Large intestine (tissue), 12 donors: ENCODE measurements at places on chromosomes 2 and 18. TPM values are rescaled to one million over a fixed set of nuclear protein-coding genes. Genes with fewer than 3 reads are reported as not detected.
A peak's percentile ranks its signal among the peaks of the same experiment; 100 is the strongest.

The VSNL1 gene
- 0.70 TPM for polyA plus RNA-seq

The OR6B2 gene
- polyA plus RNA-seq = not detected

The HOXD13 gene
- polyA plus RNA-seq = not detected

The MFSD2B gene
- polyA plus RNA-seq = 0.58 TPM

The PLB1 gene
- polyA plus RNA-seq = 3.2 TPM

The CYP20A1 gene
- 16.8 TPM for polyA plus RNA-seq

The LAMA1 gene
- 2.3 TPM for polyA plus RNA-seq

The ERFE gene
- polyA plus RNA-seq = 0.94 TPM

- no peak for DNase-seq
These were observed 29.9 kb downstream of the KLHL29 start for GRCh38 chr2:23414871-23415270.

- DNase-seq = no peak
These were observed 114.5 kb downstream of the CDH2 start for GRCh38 chr18:28062443-28062842.

- DNase-seq = no peak
These were observed 55.7 kb downstream of the SNORC start for GRCh38 chr2:232925821-232926156.

DNA sequence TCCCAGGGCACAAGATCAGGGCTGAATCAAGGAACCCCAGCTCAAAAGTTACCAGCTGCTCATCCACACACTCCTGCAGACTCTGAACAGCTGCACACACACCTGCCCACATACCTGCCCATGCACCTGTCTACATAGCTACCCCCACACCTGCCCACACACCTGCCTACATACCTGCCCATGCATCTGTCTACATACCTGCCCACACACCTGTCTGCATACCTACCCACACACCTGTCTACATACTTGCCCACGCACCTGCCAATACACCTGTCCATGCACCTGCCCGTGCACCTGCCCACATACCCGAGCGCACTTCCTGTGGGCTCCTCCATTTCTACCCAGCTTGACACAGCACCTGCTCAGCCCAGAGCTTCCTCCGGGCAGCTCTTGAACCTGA lies 122.8 kb upstream of the AGAP1 start:
- DNase-seq = no peak

GRCh38 chr18:63216516-63217311 lies 102.9 kb downstream of the BCL2 start:
- no peak for DNase-seq

GRCh38 chr2:54595161-54595803 lies 128.2 kb upstream of the EML6 start:
- no peak for DNase-seq

DNA sequence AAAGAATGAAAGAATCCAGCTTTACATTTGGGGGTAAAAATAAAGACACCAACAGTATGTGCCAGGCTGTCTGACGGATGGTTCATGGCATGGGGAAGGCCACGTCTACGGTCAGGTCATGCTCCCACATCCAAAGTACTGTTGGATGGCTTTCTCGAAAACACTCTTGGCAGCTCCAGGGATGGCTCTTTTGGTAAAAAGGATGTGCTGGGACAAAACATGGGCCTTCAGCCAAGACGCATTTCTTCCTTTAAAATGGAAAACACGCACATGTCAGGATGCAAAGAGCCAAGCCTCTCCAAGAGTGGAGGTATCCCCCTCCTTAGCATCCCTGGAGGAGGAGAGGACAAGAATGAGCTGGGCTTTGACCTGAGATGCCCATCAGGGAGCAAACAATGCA lies 376.5 kb upstream of the KLHL29 start:
- no peak for DNase-seq

DNA sequence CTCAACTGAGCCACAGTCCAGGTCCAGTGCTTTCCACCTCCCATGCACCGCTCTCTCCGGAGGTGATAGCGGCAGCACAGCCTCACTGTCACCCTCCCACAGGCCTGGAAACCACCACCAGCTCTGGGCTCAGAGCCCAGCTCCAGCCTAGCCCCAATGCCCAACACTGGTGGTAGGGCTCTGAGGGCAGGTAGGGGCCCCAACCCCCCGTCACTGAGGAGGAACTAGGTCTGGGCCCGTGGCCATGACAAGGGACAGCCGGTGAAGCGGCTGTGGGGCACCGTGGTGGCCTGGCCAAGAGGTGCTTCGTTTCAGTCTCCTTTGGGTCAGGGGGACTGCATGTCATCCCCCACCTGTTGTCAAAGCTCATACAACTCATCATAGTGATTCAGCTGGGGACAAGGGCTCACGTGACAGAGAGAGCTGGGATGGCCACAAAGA lies 5.5 kb upstream of the TMEM214 start:
- no peak for DNase-seq

GRCh38 chr2:195659114-195659513 lies 2.1 kb downstream of the SLC39A10 start:
- peak; percentile 33 for DNase-seq

DNA sequence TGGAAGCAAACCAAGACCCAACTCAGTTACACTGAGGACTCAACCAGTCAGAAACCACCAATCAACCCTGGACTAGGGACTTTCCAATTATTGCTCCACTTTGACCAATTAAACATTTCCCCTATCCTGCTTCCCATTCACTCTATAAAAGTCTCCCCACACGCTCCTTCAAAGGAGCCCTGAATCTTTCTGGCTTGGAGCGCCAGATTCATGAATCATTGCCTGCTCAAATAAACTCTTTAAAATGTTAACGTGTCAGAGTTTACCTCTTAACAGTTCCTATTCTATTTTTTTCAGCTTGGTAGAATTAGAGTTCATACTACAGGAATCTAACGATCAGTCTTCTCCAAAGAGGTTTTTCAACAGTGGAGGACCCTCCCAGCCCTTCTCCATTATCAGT lies 20.7 kb upstream of the SULT1C2 start:
- no peak for DNase-seq

DNA sequence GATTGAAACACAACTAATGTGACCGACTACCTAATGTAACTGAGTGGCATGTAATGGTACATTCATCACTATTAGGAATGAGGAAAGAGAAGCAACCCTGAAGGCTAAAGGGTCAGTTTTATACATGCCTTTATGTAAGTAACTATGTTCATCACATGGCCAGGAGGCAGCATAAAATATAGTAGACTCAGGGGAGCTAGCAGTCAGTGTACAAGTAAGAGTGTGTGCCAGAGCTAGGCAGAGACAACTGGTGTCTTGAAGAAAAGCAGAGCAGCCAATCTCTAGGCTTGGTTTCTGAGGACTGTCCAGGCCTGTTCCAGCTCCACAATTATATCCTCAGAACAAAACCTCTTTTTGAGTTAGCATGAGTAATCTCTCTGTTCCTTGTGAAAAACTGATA lies 18.1 kb downstream of the SMAD2 start:
- DNase-seq = no peak

DNA sequence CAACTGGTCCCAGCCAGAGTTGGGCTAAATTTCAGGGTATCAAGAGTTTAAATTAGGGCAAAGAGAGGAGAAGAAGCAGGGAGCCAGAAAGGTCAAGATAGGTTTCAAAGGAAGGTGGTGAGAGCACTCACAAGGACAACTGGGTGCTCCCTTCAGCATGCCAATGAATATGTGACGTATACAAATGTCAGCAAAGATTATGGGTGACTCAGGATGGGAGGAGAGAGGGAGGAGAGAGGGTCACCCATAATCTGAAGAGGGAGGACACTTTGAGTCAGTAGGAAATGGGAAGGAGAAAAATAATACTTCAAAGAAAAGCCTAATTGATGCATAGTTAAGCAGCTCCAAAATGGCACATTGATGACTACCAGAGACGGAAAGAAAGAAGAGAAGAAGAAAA lies 53.1 kb upstream of the ABCA12 start:
- no peak for DNase-seq

DNA sequence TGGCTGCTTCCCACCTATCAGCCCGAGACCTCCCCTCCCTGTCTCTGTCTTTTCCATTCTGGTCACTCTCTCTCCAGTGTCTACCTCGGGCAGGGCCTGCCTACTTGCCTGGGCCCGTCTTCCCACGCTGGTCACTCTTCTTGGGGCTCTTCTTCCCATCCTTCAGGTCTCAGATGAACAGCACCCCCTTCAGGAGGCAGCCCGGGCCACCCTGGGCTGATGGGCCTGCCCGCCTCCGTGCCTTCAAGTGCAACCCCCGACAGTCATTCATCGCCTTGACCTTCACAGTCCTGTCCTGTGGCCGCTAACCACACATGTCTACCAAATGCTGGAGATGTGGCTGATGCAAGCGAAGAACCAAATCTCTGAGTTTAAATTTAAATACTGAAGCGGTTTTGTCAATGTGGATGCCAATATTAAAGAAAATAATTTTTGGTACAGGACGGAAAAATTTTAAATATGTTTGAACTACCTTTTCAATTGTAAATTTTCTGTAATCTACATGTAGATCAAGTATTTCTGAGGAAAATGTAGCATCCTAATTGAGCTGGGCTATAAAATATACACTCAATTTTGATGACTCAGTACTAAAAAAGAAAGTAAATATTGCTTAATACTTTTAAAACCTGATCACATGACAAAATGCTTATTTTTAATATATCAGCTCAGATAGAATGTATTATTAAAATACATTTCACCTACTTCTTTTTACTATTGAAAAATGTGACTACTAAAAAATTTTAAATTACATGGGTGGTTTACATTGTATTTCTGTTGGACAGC lies 96.4 kb downstream of the LAMA1 start:
- no peak for DNase-seq

GRCh38 chr18:12307701-12308385 lies at the start of gene TUBB6:
TUBB6 (plus strand) TSS chr18:12308241; CDS start chr18:12308293, 52 bp downstream.
- peak; percentile 41 for DNase-seq

DNA sequence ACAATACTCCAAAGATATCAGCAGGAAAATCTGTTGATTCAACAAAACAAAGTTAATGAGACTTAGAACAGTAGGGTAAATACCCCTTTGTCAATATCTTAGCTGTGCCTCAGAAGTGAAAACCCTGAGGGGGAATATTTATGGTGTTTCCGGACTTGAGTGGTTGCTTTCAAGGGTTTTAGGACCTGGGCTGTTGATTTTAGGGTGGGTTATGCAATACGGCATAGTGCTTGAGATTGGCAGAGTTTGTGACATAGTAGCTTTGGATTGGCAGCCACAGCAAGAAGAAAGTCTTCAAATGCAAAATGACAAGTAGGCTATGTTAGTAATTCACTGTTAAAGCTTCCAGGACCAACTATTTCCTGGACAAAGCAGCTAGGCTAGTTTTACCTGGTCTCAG lies 826.3 kb upstream of the CDH2 start:
- no peak for DNase-seq
